Germinal center (tissue), 1 donor: ENCODE measurements at places on chromosomes 6 and 20.

GRCh38 chr20:23119456-23120216, 33.5 kb upstream of the CD93 start:
- no peak for DNase-seq

- DNase-seq: no peak
These were observed 383.6 kb downstream of the BCKDHB start for GRCh38 chr6:80489911-80490635.

- DNase-seq: no peak
These were observed 207.1 kb upstream of the MARCKS start for GRCh38 chr6:113649880-113650609.

- no peak for DNase-seq
These were observed 59.4 kb upstream of the BACH2 start for GRCh38 chr6:90356012-90356421.

DNA sequence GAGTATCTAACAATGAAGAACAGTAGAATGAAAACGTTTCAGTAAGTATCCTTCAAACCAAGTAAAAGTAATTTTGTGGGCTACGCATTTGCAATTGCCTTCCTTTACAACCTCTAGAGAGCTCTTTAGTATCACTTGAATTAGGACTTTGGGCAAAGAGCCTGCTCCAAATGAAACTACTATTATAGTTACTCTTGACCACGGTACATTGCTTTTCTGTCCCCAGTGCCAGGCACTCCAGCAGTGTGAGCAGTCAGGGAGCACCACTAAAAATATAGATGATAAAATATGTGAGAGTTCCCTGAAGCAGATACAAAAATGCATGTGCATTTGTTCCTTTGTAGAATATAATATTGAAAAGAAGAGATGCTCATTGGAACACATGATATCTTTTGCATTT, 450.1 kb upstream of the MANEA start:
- DNase-seq: no peak

DNA sequence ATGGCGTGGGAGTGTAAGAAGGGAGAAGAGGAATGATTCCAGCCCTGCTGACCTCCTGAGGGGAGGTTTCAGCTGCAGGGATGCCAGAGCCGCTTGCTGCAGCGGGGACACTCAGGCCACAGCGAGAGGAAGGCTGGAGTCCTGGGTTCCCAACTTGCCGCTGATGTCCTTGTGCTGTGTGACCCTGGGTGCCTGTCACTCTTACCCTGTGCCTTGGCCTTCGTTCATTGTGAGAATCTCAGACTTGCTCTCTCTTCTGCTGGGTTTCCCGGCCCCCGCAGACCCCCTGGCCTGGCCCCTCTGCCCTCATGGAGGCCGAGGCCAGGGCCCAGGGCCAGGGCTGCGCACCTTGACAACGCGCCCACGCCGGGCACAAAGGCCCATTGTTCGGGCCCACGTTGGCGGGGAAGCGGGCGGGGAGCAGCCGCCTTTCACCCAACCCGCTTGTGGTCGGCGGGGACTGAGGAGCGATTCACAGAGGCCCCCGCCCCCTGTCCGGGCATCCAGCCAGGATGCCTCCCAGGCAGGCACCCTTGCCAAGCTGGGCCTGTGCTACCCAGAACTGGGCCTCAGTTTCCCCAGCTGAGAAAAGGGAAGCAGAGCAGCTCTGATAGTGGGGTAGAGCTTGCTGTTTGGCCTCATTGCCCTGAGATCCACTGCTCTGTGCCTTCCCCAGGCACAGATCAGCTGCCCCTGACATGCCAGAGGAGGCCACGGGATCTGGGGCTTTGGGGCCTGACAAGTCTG, 52.4 kb downstream of the CEBPB start:
- no peak for DNase-seq
